Fibroblast of skin of right biceps (primary cell): ENCODE measurements at places on chromosomes 6 and 20.

DNA sequence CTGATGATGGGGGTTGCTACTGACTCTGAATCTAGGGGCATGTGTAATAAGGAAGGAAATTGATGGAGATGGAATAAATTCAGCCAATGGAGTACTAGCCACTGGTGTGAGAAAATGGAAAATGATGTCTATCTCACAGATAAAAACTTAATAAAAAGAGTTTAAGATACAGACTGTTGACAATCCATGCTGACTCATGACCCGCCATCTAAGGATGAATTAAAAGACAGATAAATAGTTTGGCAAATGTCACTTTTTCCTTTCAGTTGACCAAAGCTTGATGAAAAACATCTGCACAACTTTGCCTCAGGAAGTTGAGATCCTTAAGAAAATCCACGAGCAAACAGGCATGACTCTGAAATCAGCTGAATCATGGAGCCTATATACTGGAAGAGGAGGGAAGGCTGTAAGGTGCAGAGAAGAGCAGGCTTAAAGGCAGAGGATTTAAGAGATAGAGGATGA lies 82.6 kb upstream of the BMP5 start:
- DNase-seq = peak; percentile 75

DNA sequence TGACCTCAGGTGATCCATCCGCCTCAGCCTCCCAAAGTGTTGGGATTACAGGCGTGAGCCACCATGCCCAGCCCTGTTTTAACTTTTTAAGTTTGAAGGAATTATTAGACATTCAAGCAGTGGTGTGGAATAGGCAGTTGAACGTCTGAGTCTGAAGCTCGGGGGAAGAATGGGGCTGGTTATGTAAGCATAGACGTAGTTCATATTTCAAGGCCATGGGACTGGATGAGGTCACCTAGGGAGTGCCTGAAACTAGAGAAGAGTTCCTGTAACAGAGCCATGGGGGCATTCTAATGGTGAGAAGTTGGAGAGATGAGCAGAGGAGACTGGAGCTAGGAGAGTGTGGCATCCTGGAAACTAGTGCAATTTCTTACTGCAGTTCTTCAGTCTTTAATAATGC lies 6.4 kb downstream of the CDKAL1 start:
- DNase-seq = no peak

- DNase-seq = no peak
Measured at GRCh38 chr6:3290149-3290930, 31.6 kb downstream of the PSMG4 start.

- DNase-seq = no peak
Measured at GRCh38 chr6:85798931-85799652, 156.4 kb upstream of the SYNCRIP start.

GRCh38 chr6:16166871-16167608 lies 38.2 kb downstream of the MYLIP start:
- DNase-seq = no peak

DNA sequence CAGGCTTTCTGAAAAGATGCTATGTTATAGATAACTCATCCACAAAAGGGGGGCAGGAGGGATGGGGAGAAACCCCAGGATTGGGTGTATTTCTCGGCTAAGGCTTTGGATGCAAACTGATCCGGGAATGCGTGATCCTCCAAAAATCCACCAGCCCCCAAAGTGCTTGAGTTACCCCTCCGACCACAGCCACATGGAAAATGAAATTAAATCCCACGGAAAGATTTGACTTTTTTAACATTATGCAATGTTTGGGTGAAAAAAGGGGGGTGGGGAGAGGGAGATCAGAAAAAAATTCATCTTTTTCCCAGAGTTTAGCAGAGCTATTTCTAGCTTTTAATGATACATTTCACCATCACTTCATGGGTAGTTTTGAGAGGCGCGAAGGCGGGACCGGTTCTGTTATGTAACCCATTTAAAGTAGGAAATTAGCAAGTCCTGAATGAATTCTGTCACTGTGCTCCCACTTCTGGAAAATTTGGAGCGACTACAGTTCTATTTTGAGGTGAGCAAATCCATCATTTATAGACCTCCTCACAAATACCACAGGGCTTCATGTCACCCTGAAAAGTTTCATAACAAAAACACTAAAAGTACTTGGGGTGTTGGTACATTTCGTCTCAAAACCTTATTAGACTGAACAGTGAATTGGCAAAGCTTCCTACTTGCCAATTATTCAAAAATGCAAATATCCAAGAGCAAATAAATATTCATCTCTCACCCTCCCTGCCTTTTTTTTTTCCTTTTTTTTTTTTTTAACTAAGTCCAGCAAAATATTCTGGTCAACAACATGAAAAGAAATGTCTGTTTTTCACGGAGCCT lies 51.9 kb upstream of the NFATC2 start:
- DNase-seq = peak; percentile 62

- peak; percentile 68 for DNase-seq
Measured at GRCh38 chr6:81204731-81205130, 547.8 kb downstream of the TENT5A start.

DNA sequence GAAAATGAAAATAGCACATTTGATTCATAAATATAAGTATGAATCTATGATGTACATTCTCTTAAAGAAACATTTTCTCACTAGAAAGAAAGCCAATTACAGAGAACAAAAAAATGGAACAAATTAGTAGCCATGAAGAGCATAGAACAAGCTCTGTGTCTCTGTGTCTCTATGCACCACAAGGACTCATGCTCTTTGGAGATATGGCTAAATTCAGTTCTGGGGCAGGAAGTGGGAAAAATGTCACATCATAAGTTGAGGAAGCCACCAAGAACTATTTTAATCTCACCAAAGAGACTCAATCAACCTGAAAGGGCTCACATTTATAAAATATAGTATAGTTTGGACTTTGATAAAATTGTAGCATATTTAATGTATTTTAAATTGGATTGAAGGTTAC lies 1259.8 kb upstream of the GJE1 start:
- DNase-seq = no peak

DNA sequence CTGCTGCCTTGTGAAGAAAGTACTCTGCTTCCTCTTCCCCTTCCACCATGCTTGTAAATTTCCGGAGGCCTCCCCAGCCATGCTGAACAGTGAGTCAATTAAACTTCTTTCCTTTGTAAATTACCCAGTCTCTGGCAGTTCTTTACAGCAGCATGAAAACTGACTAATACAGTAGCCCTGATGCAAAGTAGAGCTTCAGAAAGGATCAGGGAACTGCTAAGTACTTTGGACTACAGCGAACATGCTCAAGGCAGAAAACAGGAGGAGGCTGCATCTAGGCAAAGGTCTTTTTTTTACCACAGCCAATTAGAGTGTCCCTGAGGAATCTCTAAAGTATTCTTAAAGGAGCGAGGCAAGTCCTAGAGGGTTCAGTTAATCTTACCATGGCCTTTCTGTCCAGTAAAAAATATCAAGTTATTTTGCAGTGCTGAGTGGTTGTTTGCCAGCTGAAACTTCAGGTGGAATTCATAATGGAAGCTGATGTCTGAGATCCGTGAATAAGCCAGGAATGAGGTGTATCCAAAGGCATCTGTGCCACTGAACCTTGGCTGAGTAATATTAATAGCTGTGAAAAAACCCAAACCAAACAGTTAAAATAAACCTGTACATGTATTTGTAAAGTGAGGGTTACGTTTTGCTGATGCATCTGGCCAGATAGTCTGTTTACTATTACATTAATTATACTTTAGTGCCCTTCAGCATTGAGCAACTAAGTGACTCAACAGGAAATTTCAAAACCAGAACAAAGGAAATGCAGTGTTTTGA lies 170.4 kb downstream of the PHF3 start:
- DNase-seq = peak; percentile 84

- DNase-seq = no peak
Measured at GRCh38 chr6:63319939-63320338, at the start of gene LGSN. LGSN (minus strand) TSS chr6:63319983; CDS start chr6:63319943, 40 bp downstream.

GRCh38 chr6:128500749-128501600 lies 19.4 kb downstream of the PTPRK start:
- peak; percentile 66 for DNase-seq

- no peak for DNase-seq
Measured at GRCh38 chr6:36124881-36125280, 5.4 kb upstream of the MAPK13 start.

DNA sequence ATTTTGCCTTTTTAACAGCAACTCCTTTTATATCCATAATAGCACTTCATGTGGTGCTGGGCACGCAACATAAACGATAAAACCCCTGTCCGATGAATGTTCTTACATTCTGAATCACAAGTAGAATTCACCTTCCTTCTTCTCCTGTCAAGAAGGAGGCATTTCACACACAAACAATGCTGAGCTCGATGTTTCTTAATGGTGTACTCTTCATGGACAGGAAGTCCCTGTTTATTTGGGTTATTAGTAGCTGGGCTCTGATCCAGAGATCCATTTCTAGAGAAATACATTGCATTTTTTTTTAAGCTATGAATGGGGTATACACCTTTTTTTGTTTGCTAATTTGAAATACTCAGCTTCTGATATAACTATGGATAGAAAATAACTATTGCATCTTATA lies 82.4 kb downstream of the PPP1R3G start:
- DNase-seq = no peak

DNA sequence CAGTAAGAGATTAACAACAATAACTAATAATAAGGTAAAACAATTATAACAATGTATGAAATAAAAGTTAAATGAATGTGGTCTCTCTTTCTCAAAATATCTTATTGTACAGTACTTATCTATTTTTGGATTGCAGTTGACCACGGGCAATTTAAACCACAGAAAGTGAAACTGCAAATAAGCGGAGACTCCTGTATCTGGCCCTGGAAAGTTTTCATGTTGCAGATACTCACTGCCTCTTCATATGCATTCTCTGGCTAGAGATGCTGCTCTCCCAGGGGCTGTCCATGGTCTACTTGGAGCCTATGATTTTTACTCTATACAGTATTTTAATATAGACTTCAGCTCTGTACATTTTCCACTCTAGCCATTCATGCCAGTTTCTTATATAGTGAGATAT lies 230.8 kb downstream of the FUT9 start:
- DNase-seq = no peak

DNA sequence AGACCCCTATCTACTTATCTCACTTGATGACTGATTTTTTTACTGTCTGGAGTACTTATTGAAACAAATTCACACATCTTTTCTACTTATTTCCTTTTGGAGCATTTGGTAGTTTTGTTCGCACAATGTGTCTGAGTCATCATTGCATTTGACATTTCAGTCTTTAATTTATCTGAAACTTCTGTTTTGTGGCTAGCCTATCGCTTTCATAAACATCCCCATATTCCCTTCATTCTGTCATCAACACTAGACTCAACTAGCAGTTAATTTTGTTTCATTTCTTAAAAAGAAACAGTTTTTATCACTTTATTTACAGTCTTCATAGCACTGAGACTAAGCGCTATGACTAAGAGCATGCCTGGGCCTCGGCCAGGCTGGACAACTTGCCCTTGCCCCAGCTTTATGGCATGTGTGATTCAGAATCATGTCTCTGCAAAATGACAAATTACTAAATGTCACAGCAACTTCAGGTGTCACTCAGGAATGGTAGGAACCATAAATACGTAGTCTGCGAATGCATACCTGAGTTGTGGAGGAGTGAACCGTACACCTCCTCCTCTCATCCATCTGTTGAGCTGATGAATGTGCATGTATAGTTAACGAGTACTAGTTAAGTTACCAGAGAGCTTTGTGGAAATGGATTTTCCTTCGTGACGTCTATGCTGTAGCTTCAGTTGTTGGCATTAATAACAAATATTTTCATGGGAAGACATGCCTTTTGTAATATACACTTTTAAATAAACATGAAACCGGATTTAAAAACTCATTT lies 16.2 kb downstream of the L3MBTL3 start:
- peak; percentile 81 for DNase-seq

DNA sequence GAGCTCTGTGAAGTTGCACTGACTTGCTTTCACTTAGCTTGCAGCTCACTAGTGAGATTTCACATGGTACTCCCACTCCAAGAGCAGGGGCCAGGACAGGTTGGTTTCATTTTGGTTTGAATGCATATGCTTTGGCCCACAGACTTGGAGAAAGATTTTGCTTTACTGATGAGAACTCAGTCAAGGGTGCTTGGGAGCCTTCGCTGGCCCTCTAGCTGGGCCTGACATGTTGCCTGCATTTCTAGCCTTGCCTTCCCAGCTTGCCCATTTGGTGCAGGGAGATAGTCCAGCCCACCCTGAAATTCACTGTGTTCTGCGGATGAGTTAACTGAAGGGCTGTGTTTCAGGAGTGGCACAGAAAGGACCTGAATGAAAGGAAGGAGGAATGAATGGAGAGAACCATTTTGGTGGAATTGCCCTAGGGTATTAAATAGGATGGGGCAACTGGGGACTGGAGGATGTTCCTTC lies 1.9 kb downstream of the SGK1 start:
- DNase-seq = no peak

GRCh38 chr20:21191839-21192238 lies 66.0 kb downstream of the KIZ start:
- peak; percentile 3 for DNase-seq

DNA sequence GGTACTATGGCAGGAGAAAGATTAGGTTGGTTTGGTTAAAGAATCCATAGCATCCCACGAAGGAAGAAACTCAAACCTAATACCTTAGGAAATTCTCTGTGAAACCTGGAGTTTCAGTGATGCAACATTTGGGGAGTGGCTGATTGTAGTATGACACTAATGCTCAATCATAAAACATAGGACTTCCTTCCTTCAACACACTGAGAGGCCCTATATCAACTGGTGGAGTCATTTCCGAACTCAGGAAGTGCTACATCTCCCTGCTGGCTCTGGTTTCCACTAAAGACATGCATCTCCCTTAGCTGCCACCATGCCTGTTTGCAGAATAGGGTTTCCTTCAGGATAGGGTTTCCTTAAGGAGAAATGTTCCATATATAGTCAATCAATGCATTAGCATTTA lies 5.2 kb upstream of the MANEA start:
- DNase-seq = no peak

GRCh38 chr20:8077137-8077466 lies 55.0 kb upstream of the PLCB1 start:
- no peak for DNase-seq

DNA sequence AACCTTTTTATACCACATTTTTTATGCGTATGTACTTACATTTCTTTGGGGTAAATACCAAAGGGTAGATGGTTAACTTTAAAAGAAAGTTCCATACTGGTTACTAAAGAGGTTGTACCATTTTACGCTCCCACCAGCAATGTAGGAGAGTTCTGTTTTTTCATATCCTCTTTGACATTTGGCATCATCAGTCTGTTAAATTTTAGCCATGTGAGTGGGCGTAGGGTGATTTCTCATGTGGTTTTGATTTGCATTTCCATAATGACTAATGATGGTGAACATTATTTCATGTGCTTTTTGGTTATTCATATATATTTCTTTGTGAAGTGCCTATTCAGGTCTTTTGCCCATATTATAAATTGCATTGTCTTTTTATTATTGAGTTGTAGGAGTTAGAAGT lies 194.2 kb downstream of the PRL start:
- peak; percentile 29 for DNase-seq

DNA sequence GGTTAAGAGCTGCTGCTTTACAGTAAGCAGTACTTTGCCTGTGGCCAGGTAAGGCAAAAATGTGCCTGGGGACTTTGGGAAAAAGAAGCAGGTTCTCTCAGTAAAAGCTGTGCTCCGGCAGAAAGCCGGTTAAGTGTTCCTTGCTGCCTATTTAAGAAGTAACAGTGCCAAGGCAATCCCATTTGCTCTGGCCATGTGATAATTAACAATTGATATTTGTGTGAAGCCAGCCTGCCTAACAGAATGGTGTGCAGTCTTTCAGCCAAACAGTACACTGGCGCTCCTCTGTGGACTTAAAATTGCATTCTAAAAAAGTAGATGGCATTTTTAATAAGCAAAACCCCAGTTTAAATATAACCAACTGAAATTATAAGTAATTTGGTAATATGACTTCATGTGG lies 430.3 kb downstream of the PLCB1 start:
- DNase-seq = no peak
